ENCODE measurements at places on chromosomes 3 and 15. TPM values are rescaled to one million over a fixed set of nuclear protein-coding genes. Genes with fewer than 3 reads are reported as not detected.

DNA sequence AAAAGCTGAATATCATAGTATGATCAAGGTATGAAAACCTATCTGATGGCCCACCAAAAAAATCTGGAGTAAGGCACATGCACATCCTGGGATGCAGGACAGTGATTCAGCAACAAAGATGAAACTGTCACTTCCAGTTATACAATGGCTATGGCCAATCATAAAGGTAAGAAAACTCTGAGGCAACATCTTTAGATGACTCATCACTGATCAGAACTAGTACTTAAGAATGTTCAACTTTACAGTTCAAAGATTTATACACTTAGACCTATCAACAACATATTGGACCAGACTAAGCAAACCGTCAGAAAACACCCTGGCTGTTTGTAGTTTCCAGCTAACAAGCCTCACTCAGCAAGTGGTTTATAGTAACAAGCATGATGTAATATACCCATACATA is 21.3 kb upstream of the PLCH1 start:
- no peak overlapping the region for H3K27ac ChIP-seq
- H3K36me3 ChIP-seq: peaks cover 19% of the 10 kb centered on the region
- no peak overlapping the region for H3K4me3 ChIP-seq

Gene GMPS
- total RNA-seq: 161 TPM

DNA sequence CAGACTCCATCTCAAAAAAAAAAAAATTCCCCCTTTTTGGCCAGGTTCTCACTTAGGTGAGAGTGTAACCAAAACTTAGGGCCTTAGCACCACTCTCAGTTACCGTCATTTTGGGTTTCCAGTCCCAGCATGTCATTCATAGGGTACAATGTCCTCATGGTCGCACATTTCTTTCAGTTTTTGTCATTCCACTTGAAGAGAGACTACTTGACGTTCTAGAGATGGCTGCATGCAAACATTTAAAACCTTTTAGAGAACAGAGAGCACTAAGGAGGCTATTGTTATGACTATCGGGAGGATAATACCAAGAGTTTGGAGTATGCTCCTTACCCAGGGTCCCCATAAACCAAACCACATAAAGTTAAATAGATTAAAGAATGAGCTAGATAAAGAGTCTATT is 37.9 kb upstream of the THUMPD3 start:
- no peaks in the 10 kb centered on the region for H3K4me1 ChIP-seq
- H3K27me3 ChIP-seq: peaks cover 2% of the 10 kb centered on the region
- no peak overlapping the region for H3K4me3 ChIP-seq
- H3K27ac ChIP-seq: no peak overlapping the region

DNA sequence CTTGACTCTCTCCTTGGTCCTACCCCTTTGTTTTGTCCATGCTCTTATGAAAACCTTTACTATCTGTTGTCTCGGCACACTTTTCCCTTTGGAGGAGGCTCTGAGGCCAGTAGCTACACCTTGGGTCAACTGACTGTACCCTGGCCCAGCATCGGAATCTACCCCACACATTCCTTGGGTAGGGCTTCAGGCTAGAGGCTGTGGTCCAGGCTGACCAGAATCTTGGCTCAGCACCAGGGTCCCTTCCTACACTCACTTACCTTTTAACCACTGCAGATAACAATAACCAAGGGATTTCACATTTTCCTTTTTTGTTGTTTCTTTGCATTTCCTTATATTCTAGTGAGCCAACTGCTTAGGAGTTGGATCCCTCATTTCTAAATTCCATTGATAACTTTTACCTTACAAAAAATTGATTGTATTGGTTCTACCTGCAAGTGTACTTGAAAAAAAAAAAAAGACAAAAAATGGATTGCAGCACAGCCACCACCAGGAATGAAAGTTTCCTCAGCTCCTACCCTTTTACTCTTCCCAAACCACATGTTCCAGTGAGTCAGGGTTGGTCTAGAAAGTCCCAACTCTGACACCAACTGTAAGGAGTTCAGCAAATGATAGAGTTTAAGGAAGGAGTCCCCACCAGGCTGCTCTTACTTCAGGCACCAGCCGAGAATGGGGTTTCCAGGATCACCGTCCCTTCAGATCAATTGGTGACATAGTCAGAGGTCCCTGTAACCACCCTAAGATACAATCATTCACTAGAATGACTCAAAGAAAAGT is 95.6 kb downstream of the FBLN2 start:
- DNase-seq: no peak
- H3K4me1 ChIP-seq: peaks cover 3% of the 10 kb centered on the region
- H3K27ac ChIP-seq: no peak overlapping the region
- H3K27me3 ChIP-seq: peaks cover 14% of the 10 kb centered on the region

DNA sequence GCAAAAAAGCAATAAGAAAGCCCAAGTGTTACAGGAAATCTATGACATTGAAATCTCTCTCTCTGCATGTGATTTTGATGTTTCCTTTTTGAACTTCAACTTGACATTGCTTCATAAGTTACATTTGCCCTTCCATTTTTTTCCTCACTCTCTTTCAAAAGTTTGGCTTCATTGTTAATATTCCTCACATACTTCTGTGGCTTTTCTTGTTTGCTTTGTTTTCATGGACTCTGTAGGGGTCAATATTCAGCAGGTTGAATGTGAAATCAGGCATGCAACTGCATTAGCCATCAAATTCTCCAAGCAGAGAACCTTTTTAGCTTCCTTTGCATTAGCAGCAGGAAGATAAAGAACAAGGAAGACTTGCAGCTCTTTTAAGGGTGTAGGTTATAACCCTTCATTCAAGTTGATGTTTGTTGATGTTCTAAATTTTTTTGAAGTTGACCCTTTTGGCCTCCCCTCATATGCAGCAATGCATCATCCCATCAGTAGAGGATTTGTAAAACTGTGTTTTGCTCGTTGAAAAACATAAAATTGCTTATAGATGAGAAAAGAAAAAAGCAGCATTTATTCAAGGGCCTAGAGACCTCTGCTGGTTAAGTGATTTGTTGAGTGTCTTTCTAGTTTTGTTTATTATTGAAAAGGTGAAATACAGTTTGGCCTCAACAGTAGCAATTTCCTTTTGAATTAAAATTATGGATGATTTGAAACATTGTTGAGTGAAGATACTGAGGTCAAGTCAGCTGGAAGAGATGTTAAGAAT is 211.4 kb downstream of the IL5RA start:
- H3K27ac ChIP-seq: no peak overlapping the region
- no peak overlapping the region for H3K4me3 ChIP-seq
- DNase-seq: no peak

DNA sequence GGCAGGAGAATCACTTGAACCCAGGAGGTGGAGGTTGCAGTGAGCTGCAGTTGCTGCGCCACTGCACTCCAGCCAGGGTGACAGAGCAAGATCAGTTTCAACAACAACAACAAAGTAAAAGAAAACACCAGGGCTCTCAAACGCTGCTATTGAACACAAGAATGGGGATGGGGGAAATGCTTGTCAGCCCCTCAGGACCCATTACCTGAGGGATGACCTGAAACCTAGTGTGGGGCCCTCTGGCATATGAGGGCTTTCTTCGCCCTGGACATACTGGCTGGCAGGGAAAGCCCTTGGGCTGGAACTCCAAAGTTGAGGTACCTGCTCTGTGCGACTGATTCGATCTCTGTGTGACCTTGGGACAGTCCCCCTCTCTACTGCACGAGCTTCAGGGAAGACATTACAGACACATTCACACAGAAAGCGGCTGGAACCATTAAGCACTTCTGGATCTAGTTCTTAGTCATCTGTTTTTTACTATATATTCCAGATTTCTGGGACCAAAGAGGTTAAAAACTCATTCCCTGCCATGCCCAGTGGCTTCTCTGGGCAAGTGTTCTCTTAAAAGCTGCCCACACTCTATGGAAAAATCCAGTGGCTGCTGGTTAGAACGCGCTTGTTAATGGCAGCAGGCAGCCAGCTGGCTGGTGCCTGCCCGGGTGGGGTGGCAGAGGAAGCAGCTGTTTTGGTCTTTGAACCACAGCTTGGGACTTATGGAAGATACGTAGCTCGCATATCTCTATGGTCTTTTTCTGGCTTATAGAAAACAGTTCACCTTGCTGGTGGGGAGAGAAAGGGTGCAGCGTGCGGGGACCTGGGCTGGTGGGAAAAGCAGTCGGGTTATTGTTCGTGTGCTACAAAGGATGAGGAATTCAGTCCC is 57.2 kb downstream of the ATP1B3 start:
- no peak overlapping the region for H3K27ac ChIP-seq
- H3K27me3 ChIP-seq: no peaks in the 10 kb centered on the region
- H3K4me1 ChIP-seq: no peaks in the 10 kb centered on the region
- no peak for DNase-seq
- no peak overlapping the region for H3K4me3 ChIP-seq
- no peaks in the 10 kb centered on the region for H3K36me3 ChIP-seq

DNA sequence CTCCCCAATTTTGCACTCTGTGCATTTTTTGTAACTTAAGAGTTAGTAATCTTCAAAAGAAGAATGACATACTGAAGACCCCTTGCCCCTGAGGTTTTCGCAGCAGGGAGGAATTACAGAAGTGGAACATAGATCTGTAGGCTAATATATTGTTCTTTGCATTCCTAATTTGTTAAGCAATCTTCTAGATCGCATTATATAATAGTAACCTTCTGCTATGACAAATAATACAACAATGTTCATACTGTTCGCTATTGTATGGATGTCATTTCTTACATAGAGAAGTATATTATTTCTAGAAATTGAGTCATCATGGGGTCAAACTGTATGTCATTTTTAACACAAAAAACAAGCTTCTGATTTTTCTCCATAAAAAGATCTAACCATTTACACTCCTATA is 95.8 kb upstream of the TGFBR2 start:
- H3K36me3 ChIP-seq: no peaks in the 10 kb centered on the region
- DNase-seq: no peak
- peaks cover 11% of the 10 kb centered on the region for H3K4me1 ChIP-seq

GRCh38 chr3:77825001-77825827 is 785.3 kb downstream of the ROBO2 start:
- H3K27me3 ChIP-seq: no peaks in the 10 kb centered on the region
- no peaks in the 10 kb centered on the region for H3K36me3 ChIP-seq
- H3K4me1 ChIP-seq: no peaks in the 10 kb centered on the region
- no peak overlapping the region for H3K4me3 ChIP-seq
- no peak overlapping the region for H3K27ac ChIP-seq

- H3K27me3 ChIP-seq: no peaks in the 10 kb centered on the region
- H3K4me3 ChIP-seq: no peak overlapping the region
- H3K4me1 ChIP-seq: peaks cover 7% of the 10 kb centered on the region
- no peak overlapping the region for H3K27ac ChIP-seq
- no peaks in the 10 kb centered on the region for H3K36me3 ChIP-seq
Measured at GRCh38 chr3:131067983-131068382, 41.3 kb downstream of the NEK11 start.

DNA sequence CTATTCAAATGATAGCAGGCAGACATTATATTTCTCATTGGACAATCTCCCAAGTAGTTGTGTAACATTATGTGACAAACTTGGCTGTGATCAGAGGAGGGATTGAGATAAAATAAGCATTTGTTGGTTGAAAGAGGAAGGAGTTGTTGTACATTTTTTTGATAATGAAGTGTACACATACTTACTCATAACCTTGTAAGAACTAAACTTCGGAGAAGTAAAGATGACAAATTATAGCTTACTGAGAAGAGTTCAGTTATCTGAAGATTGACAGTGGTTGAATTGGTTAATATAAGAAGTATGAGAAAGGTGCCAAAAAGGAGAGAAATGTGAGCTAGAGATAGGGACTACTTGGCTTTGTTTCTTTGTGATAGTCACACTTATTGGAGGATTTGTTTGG is 32.6 kb downstream of the STT3B start:
- peak overlapping the region; percentile 56 for H3K27ac ChIP-seq
- no peak for DNase-seq
- H3K27me3 ChIP-seq: no peaks in the 10 kb centered on the region
- H3K36me3 ChIP-seq: peaks cover 19% of the 10 kb centered on the region
- H3K4me3 ChIP-seq: no peak overlapping the region
- H3K4me1 ChIP-seq: peaks cover 85% of the 10 kb centered on the region

Gene CCDC9B
- 0.98 TPM for total RNA-seq

DNA sequence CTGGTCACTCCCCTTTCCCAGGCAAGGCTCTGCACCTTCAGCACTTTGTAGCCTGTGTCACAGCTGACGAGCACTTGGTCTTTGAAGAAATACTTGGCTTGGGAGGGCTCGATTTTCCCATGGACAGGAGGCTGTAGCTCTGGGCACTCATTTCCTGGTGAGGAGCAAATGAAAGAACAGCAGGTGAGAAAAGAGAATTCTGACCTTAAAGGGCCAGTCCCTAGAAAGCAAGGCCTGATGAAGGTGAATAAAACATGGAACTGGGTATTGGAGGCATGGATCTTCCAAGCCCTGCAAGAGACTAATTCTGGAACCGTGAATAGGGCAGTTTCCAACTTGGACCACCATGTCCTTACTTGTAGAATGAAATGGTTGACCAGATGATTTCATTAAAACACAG is 39.9 kb downstream of the MASP1 start:
- no peak overlapping the region for H3K27ac ChIP-seq
- peaks cover 12% of the 10 kb centered on the region for H3K4me1 ChIP-seq
- peaks cover 3% of the 10 kb centered on the region for H3K27me3 ChIP-seq
- no peaks in the 10 kb centered on the region for H3K36me3 ChIP-seq

DNA sequence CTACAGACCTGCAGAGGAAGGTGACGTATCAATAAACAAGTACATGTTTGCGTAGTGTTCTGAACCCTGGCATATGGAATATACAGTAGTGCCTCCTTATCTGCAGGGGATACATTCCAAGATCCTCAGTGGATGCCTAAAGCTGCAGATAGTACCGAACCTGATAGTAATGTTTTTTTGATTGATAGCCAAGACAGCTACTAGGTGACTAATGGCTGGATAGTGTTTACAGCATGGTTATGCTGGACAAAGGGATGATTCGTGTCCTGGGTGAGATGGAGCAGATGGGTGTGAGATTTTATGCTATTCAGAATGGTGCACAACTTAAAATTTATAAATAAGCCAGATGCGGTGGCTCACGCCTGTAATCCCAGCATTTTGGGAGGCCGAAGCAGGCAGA is 55.8 kb upstream of the IGF2BP2 start:
- H3K4me3 ChIP-seq: no peak overlapping the region
- H3K27ac ChIP-seq: no peak overlapping the region
- H3K36me3 ChIP-seq: no peaks in the 10 kb centered on the region
- H3K4me1 ChIP-seq: no peaks in the 10 kb centered on the region
- DNase-seq: no peak

DNA sequence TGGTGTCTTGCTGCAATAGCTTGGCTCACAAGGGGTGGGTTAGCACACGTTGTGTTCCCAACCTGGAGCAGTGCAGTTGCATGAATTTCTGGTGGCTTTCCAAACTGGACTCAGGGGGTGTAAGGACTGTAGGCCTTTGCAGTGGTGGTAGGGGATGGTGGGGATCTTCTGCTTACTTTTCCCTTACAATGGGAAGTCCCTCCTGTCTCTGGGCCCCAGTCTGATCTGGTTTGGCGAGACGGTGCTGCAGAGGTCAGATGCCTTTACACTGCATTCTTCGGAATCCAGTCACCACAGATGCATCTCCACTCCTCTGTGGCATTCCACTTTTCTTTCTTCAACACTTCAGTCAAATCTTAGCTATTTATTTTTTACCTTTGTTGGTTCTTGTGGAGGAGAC is 132.1 kb downstream of the DOCK3 start:
- no peaks in the 10 kb centered on the region for H3K36me3 ChIP-seq
- H3K4me1 ChIP-seq: no peaks in the 10 kb centered on the region
- no peak overlapping the region for H3K27ac ChIP-seq
- H3K4me3 ChIP-seq: no peak overlapping the region
- no peaks in the 10 kb centered on the region for H3K27me3 ChIP-seq
